ENCODE measurements at places on chromosomes 3 and 15. TPM values are rescaled to one million over a fixed set of nuclear protein-coding genes. Genes with fewer than 3 reads are reported as not detected.

The RETNLB gene
- total RNA-seq, result not detected

DNA sequence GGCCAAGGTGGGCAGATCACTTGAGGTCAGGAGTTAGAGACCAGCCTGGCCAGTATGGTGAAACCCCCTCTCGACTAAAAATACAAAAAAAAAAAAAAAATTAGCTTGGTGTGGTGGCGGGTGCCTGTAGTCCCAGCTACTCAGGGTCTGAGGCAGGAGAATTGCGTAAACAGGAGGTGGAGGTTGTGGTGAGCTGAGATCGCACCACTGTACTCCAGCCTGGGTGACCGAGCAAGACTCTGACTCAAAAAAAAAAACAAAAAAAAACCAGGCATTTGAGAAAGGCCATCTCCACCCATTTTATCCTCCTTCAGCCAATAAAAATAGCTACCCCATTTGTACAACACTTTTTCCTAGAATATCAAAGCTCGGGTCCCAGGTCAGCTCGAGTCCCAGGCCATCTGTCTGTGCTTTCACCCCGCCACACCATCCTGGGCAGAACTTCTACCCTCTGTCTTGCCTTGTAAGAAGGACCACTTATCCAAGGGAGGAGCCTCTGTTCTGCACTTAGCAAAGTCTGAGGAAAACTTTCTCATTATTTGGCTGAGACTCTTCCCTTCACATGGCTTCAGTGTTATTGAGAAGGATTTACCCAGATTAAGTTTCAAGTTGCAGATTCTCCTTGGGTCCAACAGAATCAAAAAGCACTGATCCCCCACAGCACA, 99.1 kb downstream of the MESD start:
- no peak for DNase-seq

- DNase-seq, result no peak
Observed at GRCh38 chr3:185103359-185104127, 49.3 kb downstream of the C3orf70 start.

DNA sequence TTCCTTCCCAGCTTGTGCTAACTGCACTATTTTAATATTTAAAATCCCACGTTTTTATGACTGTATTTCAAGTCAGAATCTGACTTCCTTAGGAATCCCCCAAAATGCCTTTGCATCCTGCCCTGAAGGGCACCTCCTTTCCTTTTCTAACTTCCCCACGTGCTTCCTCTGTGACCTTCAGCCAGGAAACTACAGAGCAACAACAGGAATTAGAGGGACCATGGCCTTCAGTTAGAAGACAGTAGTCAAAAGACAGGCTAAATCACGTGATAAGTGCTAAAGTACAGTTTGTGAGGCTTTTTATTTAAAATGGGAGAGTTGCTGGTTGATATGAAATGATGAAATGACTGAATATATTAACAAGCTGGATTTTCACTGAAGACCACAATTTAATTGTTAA, 11.8 kb upstream of the ABHD10 start:
- no peak for DNase-seq

- no peak for DNase-seq
Observed at GRCh38 chr3:126553284-126554084, 5.2 kb downstream of the C3orf22 start.

The SEMA3G gene
- total RNA-seq, result not detected

- no peak for DNase-seq
Observed at GRCh38 chr3:140760324-140761075, 82.6 kb downstream of the TRIM42 start.

The UBL7 gene
- total RNA-seq, result 40.6 TPM

DNA sequence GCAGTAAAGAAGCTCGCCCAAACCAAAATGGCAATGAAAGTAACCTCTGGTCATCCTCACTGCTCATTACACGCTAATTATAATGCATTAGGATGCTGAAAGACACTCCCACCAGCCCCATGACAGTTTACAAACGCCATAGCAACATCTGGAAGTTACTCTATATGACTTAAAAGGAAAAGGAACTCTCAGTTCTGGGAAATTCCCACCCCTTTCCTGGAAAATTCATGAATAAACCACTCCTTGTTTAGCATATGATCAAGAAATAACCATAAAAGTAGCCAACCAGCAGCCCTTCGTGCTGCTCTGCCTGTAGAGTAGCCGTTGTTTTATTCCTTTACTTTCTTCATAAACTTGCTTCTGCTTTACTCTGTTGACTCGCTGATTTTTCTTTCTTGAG, 164.6 kb downstream of the SMAD6 start:
- no peak for DNase-seq

- no peak for DNase-seq
Observed at GRCh38 chr3:153628591-153628990, 466.6 kb downstream of the RAP2B start.

GRCh38 chr3:97125902-97126499, 311.6 kb downstream of the EPHA6 start:
- DNase-seq, result no peak

- no peak for DNase-seq
Observed at GRCh38 chr15:49387471-49387870, 35.6 kb upstream of the FGF7 start.

DNA sequence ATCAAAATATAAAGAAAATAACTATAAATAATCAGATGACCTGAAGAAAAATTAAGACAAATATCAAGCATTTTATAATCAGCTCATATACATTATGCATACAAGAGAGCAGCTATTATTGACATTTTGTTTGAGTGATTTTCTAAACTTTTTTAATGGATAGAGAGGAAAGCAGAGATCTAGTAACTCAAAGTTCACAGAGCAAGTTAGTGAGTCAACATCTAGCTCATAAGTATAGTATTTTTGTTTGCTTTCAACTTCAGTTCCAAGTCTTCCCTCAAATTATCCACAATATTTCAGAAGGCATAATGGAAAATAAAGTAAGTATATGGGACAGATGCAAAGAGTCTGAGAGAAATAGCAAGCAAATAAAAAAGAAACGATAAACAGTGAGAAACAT, 470.1 kb upstream of the ALCAM start:
- DNase-seq, result no peak

- no peak for DNase-seq
Observed at GRCh38 chr15:73681856-73682599, 2.2 kb upstream of the CD276 start.

GRCh38 chr15:72302955-72303354, 17.0 kb downstream of the CELF6 start:
- DNase-seq, result no peak

The CLDN18 gene
- not detected for total RNA-seq
